ENCODE measurements at places on chromosomes 12 and 14. TPM values are rescaled to one million over a fixed set of nuclear protein-coding genes. Genes with fewer than 3 reads are reported as not detected.

- DNase-seq = no peak
These were observed 35.9 kb upstream of the CHST11 start for GRCh38 chr12:104420868-104421267.

GRCh38 chr14:22978981-22979671, 3.2 kb downstream of the AJUBA start:
- DNase-seq = no peak

DNA sequence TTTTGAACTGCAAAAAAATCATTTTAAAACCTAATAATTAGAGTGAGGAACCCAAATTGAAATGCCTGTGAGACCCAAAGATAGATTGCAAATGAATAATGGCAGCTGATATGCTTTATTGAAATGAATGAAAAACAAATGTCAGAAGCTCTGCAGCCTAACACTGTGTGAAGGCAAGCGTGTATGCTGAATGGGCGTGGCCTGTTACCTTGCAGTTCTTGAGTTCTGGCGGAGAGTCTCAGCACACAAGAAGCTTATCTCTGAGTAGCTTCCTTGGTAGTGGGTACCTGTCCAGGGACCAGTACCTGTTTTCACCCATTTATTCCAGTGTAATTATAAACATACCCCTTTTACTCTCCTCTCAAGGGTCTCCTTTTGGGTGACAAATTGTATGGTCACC, 341.2 kb downstream of the NPAS3 start:
- DNase-seq = no peak

The KRT6C gene
- 0.07 TPM for total RNA-seq

The PIK3C2G gene
- total RNA-seq = not detected

The CCND2 gene
- total RNA-seq = 6.1 TPM
